GM23338 (cell line): ENCODE measurements at places on chromosomes 5 and 9. TPM values are rescaled to one million over a fixed set of nuclear protein-coding genes. Genes with fewer than 3 reads are reported as not detected.

Gene SPATA31A1
- polyA plus RNA-seq = not detected in 2 replicates

DNA sequence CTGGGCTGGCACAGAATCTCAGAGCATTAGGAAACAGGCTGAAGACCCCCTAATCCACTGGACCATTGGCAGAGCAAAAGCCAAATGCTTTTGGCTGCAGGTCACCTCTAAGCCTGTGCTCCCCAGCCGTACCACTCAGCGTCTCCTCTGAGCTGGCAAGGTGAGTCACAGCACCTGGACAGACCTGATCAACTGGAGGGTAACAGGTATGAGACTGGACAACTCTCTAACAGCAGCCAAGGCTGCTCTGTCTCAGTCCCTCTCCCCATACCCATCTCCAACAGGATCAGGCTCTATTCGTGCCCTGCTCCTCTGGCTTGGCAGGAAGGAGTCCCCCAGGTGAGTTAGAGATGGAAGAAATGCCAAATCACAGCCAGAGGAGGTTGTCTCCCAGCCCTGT, 4.7 kb downstream of the GOLGA2 start:
- H3K4me3 ChIP-seq = no peak overlapping the region
- no peaks in the 10 kb centered on the region for H3K27me3 ChIP-seq
- H3K36me3 ChIP-seq = no peaks in the 10 kb centered on the region
- no peak for DNase-seq

Gene IRGM
- polyA plus RNA-seq = not detected in 2 replicates

DNA sequence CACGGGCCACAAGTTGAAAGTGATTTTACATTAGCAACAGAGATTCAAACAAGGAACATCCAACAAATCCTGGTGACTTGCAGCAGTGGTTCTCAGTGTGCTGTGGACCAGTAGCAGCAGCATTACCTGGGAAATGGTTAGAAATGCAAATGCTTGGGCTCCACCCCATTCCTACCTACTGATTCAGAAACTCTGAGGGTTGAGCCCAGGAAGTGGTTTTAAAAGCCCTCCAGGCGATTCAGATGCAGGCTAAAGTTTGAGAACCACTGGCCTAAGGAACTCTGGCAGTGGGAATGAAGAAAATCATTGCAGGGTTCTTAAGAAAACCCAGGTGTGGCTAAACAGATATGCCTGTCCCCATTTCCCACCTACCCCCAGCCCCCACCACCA, 398.8 kb downstream of the ENC1 start:
- H3K27ac ChIP-seq = no peak overlapping the region
- peak; percentile 36 for DNase-seq
- no peaks in the 10 kb centered on the region for H3K27me3 ChIP-seq
- no peaks in the 10 kb centered on the region for H3K4me1 ChIP-seq
- H3K36me3 ChIP-seq = no peaks in the 10 kb centered on the region
- H3K4me3 ChIP-seq = no peak overlapping the region

Gene CRHBP
- polyA plus RNA-seq = not detected in 2 replicates

DNA sequence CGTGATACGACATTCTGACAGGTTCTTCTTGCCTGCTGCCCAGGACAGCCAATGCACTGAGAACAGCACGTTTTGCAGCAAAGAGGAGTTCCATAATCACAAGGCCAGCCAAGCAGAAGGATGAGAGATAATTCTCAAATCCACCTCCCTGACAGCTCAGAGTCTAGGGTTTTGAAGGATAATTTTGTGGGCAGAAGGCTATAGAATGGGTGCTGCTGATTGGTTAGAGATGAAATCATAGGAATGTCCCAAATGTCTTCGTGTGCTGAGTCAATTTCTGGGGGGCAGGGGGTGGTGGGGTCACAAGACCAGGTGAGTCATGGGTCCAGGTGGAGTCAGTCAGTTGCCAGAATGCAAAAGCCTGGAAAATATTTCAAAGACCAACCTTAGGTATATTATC, 175.5 kb upstream of the SLC30A5 start:
- no peaks in the 10 kb centered on the region for H3K27me3 ChIP-seq
- H3K36me3 ChIP-seq = peaks cover 7% of the 10 kb centered on the region
- H3K4me3 ChIP-seq = no peak overlapping the region
- DNase-seq = no peak
- peaks cover 9% of the 10 kb centered on the region for H3K4me1 ChIP-seq

DNA sequence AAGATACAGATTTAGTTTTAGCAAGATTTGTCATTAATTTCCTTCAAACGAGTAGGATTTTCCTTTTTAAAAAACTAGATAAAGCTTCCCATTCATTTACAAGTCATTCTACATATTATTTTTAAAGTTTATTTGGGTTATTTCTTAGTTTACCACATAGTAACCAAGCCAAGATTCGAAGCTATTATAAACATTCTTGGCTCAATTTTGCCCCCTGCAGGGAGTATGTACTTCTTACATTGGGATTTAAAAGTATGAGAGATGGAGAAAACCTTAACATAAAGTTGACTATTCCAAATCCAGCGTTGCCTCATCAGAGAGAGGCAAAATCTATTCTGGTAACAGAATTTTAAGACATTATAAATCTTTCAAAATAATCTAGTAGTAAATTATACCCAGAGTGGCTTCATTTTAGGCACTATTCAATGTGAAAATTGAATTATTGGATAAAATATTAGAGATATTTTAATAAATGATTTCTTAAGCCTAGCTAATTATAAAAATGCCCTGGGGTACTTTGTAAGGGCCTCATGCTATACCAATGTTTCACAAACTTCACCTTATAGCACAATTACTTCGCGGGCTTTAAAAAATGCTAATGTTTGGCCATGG, 39.1 kb downstream of the FBN2 start:
- peak; percentile 66 for DNase-seq
- no peaks in the 10 kb centered on the region for H3K27me3 ChIP-seq
- peaks cover 23% of the 10 kb centered on the region for H3K4me1 ChIP-seq
- no peak overlapping the region for H3K27ac ChIP-seq
- H3K4me3 ChIP-seq = no peak overlapping the region

Gene ELL2
- 5.8 and 7.4 TPM in 2 replicates for polyA plus RNA-seq

DNA sequence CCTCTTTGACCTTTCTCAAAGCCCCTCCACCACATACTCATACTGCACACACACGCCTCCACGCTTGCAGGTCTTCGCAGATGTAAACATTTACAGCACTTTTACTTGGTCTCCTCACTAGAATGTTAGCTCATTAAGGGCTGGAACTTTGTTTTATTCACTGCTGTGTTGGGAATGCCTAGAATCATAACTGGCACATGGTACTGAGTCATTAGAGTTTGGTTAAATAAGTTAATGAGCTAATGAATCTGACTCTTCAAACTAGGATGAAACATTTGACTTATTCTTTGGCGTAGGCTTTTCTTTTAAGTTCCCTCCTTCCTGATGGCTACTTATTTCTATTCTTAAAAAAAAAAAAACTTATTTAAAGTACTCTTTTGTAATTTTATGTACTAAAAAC, 28.9 kb downstream of the MAN2A1 start:
- no peaks in the 10 kb centered on the region; the same call in 1 of the 2 replicates for H3K36me3 ChIP-seq
- H3K4me1 ChIP-seq = peaks cover 14% of the 10 kb centered on the region
- no peak overlapping the region for H3K27ac ChIP-seq
- H3K27me3 ChIP-seq = no peaks in the 10 kb centered on the region

Gene GLRA1
- polyA plus RNA-seq = not detected in 2 replicates

Gene FST
- polyA plus RNA-seq = 13.2 and 13.9 TPM in 2 replicates

DNA sequence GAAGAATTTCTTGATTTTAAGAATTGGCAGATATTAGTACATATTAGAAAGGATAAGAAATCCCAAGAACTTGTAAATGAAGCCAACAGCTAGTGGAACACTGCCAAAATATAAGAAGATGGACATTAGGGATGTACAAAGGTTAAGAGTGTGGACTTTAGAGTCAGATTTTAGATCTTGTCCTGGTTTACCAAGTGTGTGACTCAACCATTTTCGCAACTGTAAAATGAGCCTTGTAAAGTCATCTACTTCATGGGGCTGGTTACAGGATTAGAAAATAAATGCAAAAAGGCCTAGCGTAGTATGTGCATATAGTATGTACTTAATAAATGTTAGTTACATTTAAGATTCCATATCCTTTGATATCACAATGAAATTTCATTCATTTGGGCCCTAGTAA, 260.0 kb downstream of the RAB3C start:
- no peaks in the 10 kb centered on the region for H3K4me1 ChIP-seq
- no peak for DNase-seq
- H3K27ac ChIP-seq = no peak overlapping the region
- no peak overlapping the region for H3K4me3 ChIP-seq
- H3K36me3 ChIP-seq = no peaks in the 10 kb centered on the region

GRCh38 chr5:154646745-154647113, 108.4 kb upstream of the LARP1 start:
- no peak for DNase-seq
- peaks cover 27% of the 10 kb centered on the region for H3K27me3 ChIP-seq

- H3K4me3 ChIP-seq = no peak overlapping the region
- DNase-seq = peak; percentile 49
- H3K27me3 ChIP-seq = no peaks in the 10 kb centered on the region
- H3K4me1 ChIP-seq = peaks cover 27% of the 10 kb centered on the region
- no peaks in the 10 kb centered on the region for H3K36me3 ChIP-seq
- peak overlapping the region; percentile 79 for H3K27ac ChIP-seq
Measured at GRCh38 chr9:15139469-15139868, 167.5 kb downstream of the TTC39B start.

DNA sequence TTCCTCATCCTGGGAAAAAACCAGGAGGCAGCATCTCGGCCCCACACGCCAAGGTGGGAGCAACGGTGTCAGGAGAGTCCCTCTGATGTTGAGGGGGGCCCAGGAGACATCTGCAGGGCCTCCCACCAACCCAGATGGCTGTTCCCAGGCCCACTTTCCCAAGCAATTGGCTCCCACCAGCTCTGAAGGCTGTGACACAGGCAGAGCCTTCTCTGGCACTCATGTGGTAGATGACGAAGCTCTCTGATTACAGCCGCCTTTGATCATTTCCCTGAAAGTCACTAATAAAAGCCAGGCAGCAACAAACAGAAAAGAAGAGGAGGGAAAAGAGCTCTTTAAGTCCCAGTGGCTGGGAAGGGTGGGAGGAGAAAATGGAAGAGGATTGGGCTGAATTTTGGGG, 226.5 kb downstream of the CDK5RAP2 start:
- no peak for DNase-seq
- H3K27ac ChIP-seq = no peak overlapping the region
- no peaks in the 10 kb centered on the region for H3K27me3 ChIP-seq
- H3K4me3 ChIP-seq = no peak overlapping the region

Gene C9orf153
- polyA plus RNA-seq = 0.24 and 0.29 TPM in 2 replicates

- H3K36me3 ChIP-seq = no peaks in the 10 kb centered on the region
- H3K27me3 ChIP-seq = no peaks in the 10 kb centered on the region
- H3K4me1 ChIP-seq = peaks cover 10% of the 10 kb centered on the region; the same call in 1 of the 2 replicates
Measured at GRCh38 chr9:96199006-96199405, 103.0 kb downstream of the HSD17B3 start.

DNA sequence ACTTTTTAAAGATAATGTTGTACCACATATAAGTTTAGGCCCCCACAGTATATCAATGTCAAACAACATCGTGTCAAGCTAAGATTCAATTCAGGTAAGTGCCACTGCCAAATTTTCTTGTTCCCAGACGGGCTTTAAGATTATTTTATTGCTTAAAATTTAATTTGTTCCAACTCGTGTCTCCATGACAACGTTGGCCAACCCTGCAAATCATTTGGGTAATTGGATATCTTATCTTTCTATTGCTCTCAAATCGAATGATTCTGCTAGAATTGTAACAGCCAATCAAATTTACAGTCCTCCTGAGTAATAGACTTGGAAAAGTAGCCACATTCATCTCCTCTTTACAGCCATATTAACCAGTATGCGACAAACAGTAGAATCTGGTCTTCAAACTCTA, 19.5 kb downstream of the TLE1 start:
- H3K27ac ChIP-seq = no peak overlapping the region
- peaks cover 64% of the 10 kb centered on the region for H3K4me1 ChIP-seq
- H3K36me3 ChIP-seq = peaks cover 11% of the 10 kb centered on the region; the same call in 1 of the 2 replicates
- DNase-seq = no peak

DNA sequence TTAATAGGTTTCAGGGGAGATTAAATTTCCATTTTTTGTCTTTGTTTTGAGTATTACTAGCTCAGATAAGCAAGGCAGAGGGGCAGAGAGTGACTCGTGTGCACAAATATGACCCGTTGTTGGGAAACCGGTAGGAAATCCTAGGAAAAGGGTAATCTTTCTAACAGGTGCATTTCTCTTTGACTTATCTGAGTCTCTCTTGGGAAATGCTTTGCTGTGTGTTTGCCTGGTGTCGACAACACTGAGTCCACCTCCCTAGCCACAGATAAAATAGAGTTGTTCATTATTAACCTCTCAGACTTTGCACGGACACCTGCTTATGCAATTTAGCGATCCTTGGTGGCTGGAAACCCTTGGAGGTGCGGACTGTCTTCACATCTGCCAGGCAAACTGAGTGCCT, 164.2 kb downstream of the FGF1 start:
- no peak for DNase-seq
- no peak overlapping the region for H3K27ac ChIP-seq
- no peaks in the 10 kb centered on the region for H3K36me3 ChIP-seq
- no peak overlapping the region for H3K4me3 ChIP-seq
- peaks cover 12% of the 10 kb centered on the region for H3K4me1 ChIP-seq

GRCh38 chr5:78574731-78575161, 73.8 kb downstream of the LHFPL2 start:
- H3K27me3 ChIP-seq = no peaks in the 10 kb centered on the region
- 0 out of 2 replicates have a peak overlapping the region, but pooled peaks have one; percentile 14 for H3K27ac ChIP-seq
- H3K4me1 ChIP-seq = peaks cover 6% of the 10 kb centered on the region
- no peak overlapping the region for H3K4me3 ChIP-seq
- no peak for DNase-seq

DNA sequence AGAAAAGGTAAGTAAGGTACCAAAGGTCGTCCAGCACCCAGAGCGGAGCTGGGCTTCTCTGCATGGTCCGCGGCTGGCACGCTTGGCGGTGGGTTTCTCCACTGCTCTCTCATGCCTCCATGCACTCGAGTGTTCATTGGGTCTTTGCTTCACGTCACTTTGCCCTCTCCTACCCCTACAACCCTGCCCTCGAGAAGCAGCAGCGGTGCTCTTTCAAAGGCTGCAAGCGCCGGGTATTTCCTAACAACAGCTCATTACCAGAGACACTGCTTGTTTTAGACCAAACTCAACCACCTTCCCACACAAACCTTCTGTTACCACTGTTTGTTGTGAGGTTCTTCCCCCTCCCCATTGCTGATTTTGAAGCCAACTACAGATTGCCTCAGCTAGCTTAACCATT, 21.5 kb upstream of the ZBTB34 start:
- no peak overlapping the region for H3K27ac ChIP-seq
- no peaks in the 10 kb centered on the region; the same call in 1 of the 2 replicates for H3K36me3 ChIP-seq
- no peaks in the 10 kb centered on the region for H3K4me1 ChIP-seq
- no peak for DNase-seq
- no peak overlapping the region for H3K4me3 ChIP-seq
- H3K27me3 ChIP-seq = no peaks in the 10 kb centered on the region

- no peak overlapping the region for H3K4me3 ChIP-seq
- H3K36me3 ChIP-seq = no peaks in the 10 kb centered on the region
- no peaks in the 10 kb centered on the region for H3K27me3 ChIP-seq
- H3K4me1 ChIP-seq = peaks cover 6% of the 10 kb centered on the region; the same call in 1 of the 2 replicates
Measured at GRCh38 chr5:171569065-171569712, 149.7 kb downstream of the FGF18 start.

DNA sequence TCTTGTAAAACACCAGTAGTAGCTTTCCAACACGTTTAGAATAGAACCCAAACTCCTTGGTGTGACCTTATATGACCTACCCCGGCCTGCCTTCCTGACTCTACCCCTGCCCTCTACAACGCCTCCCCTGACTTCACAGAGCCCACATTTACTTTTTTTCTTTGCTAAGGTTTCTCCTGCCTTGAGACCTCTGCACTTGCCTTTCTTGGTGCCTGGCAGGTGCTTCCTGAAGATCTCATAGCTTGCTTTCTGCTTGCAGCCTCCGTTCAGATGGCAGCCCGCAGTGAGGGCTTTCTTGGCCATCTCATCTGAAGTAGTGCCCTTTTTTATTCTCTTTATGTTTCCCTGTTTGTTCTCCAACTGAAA, 24.3 kb downstream of the NUP214 start:
- peaks cover 69% of the 10 kb centered on the region for H3K36me3 ChIP-seq
- H3K4me3 ChIP-seq = no peak overlapping the region
- DNase-seq = no peak
- H3K27me3 ChIP-seq = no peaks in the 10 kb centered on the region
- no peak overlapping the region for H3K27ac ChIP-seq
